ENCODE measurements at places on chromosomes 4 and X. TPM values are rescaled to one million over a fixed set of nuclear protein-coding genes. Genes with fewer than 3 reads are reported as not detected.

Gene GRIA2
- not detected for total RNA-seq

DNA sequence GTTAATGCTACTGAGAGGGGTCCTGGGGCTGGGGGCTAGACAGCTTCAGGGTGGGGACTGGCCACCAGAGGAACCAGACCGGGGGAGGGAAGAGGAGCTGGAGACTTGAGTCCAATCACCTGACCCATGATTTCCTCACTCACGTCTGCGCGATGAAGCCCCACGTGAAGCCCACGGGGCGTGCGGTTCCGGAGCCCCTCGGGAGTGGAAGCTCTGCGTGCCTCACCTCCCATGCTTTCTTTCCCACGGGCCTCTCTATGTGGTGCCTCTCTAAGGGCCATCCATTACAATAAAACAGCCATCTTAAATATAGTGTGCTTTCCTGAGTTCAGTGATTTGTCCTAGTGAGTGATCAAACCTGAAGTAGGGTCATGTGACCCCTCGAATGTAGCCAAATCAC lies 119.9 kb downstream of the ENPP6 start:
- no peak for DNase-seq

- no peak for DNase-seq
Measured at GRCh38 chrX:40273356-40274050, 175.7 kb upstream of the BCOR start.

DNA sequence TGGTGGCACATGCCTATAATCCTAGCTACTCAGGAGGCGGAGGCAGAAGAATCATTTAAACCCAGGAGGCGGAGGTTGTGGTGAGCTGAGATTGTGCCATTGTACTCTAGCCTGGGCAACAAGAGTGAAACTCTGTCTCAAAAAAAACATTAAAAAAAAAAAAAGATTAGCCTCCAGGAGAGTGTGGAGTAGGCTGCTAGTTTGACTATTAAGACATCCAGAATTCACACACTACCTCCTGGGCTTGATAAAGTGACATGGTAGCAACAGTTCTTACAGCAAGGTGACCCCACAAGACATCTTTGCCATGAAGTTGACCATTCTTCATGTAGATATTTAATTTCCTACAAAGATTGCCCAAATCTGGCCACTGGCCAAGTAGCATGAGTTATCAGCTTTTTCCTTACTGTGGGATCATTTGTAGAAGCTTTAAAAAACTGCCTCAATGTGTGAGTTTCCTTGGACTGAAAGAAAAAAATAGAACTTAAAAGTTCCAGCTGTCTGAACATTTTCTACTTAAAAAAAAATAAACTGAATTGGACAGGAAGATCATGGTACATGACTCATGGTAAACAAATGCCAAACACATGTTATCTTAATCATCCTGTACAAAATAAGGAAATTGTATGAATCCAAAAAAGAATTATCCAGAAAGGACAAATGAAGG lies 35.3 kb upstream of the SPRY1 start:
- no peak for DNase-seq

Gene PROM1
- 2.9 TPM for total RNA-seq

- no peak for DNase-seq
Measured at GRCh38 chrX:129651756-129652564, 2.8 kb downstream of the APLN start.

DNA sequence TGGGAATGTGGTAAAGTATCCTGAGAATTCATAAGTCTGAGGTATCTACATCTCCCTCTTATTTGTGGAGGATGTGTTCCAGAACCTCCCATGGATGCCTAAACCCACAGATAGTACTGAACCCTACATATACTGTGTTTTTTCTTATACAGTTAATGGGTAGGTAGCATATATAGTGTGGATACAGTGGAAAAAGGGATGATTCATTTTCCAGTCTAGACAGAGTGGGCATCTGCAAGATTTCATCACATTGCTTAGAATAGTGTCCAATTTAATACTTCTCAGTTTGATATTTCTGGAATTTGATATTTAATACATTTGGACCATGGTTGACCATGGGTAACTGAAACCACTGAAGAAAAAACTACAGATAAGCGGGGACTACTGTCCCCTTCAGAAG lies 155.0 kb upstream of the ANKRD50 start:
- DNase-seq = no peak

- no peak for DNase-seq
Measured at GRCh38 chrX:48696909-48697727, 584 bp downstream of the SUV39H1 start.

DNA sequence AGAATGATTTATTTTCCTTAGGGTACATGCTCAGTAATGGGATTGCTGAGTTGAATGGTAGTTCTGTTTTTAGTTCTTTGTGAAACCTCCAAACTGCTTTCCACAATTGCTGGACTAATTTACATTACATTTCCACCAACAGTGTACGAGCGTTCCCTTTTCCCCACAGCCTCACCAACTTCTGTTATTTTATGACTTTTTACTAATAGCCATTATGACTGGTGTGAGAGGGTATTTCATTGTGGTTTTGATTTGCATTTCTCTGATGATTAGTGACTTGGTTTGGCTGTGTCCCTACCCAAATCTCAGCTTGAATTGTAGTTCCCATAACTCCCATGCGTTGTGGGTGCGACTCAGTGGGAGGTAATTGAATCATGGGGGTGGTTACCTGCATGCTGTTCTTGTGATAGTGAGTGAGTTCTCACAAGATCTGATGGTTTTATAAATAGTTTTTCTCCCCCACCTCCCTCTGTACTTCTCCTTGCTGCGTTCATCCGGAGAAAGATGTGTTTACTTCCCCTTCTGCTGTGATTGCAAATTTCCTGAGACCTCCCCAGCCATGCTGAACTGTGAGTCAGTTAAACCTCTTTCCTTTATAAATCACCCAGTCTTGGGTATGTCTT lies 95.1 kb downstream of the GBA3 start:
- no peak for DNase-seq

Gene PRPS2
- total RNA-seq = 18.0 TPM

Gene BMPR1B
- 0.72 TPM for total RNA-seq

Gene MAGEA11
- total RNA-seq = not detected

DNA sequence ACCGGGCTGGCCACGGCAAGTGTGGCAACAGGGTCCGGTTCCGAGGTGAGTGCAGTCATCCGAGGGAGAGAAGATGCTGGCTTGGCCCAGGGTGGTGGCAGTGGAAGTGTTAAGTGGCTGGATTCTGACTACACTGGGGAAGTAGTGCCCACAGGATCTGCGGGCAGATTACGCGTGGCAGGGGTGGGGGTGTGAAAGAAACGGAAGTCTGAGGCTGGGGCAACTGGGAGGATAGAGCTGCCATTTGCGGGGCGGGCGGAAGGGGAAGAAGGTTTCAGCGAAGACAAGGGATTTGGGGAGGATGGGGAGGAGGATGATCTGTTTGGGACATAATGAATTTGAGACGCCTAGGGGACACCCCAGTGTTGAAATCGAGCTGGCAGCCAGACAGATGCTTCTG lies 5.3 kb downstream of the RS1 start:
- DNase-seq = no peak

DNA sequence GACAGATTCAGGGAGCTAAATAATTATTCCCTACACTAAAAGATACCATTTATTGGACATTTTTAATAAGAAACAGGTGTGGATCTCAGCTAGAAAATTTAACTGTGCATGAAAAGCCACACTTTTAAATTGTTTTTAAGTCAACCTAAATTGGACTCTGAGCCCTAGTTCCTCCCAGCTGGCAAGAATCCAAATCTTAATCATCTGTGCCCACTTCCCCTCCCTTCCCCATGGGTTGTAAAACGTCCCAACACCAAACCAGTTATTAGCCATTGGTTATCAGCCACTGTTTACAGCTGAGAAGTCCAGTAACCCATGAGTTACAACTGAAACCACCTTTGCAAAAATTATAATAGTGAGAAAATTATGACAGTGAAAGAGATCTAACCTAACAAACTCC lies 125.6 kb upstream of the S100G start:
- DNase-seq = no peak

GRCh38 chrX:134365904-134366303 lies 94.1 kb upstream of the HPRT1 start:
- no peak for DNase-seq

Gene TEX13C
- not detected for total RNA-seq

Gene PAGE2
- not detected for total RNA-seq

- no peak for DNase-seq
Measured at GRCh38 chrX:22021751-22022324, 10.3 kb upstream of the PHEX start.

DNA sequence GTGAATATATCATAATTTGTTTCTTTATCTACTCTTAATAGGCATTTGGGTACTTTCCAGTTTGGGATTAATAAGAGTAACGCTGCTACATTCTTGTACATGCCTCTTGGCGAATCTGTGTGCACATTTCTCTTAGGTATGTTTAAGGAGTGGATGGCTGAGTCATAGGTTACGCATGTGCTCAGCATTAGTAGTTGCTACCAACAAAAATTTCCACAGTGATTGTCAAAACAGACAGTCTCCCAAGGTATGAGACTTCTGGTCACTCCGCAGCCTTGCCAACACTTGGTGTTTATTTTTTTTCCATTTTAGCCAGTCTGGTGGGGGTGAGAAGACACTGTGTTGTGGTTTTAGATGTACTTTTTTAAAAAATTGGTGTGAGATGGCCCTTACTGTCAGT lies 44.6 kb downstream of the FGFBP1 start:
- DNase-seq = no peak

DNA sequence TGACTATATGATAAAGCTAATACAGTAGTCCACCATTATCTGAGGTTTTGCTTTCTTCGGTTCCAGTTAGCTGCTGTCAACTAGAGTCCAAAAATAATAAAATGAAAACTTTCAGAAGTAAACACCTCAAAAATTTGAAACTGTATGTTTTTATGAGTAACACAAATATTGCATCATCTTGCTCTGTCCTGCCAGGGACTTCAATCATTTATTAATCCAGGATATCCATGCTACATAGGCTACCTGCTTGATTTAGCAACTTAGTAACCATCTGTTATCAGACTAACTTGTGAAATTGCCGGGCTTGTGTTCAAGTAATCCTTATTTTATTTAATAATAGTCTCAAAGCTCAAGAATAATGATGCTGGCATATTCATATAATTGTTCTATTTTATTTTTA lies 1537.8 kb upstream of the PABPC4L start:
- DNase-seq = no peak

Gene CD99L2
- 14.3 TPM for total RNA-seq

GRCh38 chr4:52957835-52958631 lies 95.9 kb downstream of the RASL11B start:
- no peak for DNase-seq

DNA sequence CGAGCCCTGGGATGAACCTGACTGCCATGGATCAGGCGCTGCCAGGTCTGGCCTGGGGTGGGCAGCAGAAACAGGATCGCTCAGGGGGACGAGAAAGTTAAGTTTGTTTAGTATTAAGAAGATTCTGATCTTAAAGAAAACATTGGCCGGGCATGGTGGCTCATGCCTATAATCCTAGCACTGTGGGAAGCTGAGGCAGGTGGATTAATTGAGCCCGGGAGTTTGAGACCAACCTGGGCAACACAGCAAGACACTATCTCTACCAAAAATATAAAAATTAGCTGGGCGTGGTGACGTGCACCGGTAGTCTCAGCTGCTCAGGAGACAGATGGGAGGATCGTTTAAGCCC lies 696 bp upstream of the FLNA start:
- no peak for DNase-seq

Gene STK32B
- not detected for total RNA-seq

DNA sequence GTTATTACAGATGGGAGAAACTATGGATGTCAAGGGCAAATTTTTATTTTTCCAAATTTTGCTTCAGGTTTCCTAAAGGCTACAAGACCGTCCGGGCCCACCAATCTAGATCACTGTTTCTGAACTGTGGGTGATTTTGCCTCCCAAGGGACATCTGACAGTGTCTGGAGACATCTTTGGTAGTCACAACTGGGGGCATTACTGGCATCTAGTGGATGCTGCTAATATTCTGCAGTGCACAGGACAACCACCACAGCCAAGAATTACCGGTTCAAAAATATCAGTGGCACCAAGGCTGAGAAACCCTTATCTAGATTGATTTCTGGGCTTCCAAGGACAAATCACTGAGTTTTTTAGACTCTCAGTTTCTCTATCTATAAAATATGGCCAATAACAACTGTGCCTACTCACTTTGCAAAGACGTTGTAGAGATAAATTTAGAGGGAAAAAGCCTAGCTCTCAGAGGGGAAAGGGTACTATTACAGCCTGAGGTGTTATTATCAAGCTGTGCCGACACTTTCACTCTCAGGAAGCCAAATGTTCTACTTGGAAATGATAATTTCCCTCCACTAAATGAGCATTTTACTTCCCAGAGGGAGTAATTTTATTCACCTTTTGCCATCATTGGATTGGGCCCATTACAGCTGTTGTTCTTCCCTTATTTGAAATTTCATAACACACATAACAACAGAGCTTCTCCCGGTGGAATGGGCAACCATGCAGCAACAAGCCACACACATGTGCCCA lies 442.1 kb downstream of the CENPC start:
- DNase-seq = no peak

Gene CDX4
- total RNA-seq = not detected

DNA sequence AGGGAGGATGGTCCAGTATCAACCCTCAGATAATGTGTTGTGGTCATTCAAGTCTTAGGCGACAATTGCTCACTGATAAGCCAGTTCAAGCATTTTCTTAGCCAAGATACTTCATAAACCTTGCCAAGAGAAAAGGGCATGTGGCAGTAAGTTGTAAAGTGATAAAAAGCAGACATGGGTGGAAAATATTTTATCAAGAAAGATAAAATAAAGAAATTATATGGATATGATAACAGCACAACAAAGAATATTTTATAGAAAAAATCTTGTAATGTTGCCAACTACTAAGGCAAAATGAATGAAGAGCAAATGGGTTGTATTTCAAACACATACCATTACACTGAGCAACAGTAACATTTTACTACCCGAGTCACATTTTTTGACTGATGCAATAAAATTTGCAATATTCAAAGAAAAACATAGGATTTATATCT lies 217.4 kb upstream of the PITX2 start:
- no peak for DNase-seq

Gene IRAK1
- 64.7 TPM for total RNA-seq

DNA sequence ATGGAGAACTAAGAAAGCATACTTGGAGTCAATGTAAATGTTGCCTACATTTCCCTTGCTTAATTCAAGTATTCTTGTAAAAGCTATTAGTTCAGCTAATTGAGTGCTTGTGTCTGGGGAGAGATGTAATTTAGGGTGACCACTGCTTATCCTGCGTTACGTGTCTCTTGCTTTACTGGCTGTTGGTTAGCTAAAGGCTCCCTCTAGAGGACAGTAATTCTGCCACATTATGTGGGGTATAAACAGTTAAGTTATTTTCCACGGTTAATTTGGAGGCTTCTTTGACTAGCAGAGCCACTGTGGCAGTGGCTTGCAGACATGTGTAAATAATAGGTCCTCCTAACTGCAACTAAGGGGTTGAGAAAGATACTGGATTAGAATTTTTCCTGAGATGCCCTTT lies 25.3 kb upstream of the NAF1 start:
- peak; percentile 11 for DNase-seq

Data from CD4-positive, CD25-positive, alpha-beta regulatory T cell (primary cell).